ENCODE measurements at places on chromosomes 3 and 15.

DNA sequence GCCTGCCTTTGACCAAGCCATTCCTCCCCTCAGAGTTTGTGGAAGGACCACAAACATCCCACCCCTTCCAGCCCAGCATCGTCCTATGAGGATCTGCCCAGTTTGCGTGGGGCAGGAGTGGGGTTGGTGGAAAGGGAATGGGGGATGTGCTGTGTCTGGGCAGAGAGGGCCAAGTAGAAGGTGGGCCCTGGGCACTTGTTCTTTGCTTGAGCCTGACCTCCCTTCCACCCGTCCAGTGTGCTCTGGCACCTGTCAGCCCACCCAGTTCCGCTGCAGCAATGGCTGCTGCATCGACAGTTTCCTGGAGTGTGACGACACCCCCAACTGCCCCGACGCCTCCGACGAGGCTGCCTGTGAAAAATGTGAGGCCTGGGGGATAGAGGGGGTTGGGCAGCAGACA is 10.3 kb downstream of the SPINT1 start:
- DNase-seq, result no peak

DNA sequence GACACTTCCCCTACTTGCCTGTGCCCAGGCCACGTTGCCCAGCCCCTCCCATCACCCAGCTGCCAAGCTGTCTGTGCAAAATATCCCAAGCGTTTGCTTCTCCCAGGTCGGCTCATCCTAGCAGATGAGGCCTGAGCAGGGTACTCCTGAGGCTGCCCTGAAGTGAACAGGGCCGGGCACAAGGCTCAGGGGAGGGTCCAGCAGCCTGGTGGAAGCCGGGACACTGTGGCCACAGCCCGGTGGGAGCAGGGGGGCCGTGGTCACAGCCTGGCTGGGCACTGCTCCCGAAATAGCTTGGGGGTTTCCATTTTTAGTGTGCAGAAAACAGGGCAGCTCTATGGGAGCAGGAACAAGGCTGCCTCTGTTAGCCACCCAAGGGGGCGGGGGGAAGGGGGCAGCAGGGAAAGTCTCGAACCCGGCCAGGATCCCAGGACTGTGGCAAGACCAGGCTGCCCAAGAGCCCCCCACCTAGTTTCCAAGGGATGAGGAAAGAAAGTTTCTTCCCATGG is 3.4 kb downstream of the PLXNB1 start:
- DNase-seq, result no peak

DNA sequence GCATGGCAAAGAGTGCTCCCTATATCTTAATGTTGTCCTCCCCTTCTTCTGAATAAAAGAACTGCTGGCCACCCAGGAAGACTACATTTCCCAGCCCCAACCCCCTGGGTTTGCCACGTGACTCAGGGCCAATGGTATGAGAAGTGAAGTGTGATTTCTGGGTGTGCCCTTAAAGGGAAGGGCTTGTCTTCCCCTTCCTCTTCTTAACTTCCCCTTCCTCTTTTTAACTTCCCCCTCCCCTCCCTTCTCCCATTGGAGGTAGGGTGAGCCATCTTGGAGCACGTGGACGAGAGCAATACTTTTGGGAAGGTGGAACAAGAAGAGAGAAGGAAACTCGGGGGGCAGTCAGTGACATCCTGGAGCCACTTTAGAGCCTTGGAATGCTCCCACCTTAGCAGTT is 6.8 kb upstream of the KBTBD12 start:
- DNase-seq, result no peak

GRCh38 chr3:94875149-94875548 is 812.3 kb downstream of the NSUN3 start:
- no peak for DNase-seq

GRCh38 chr15:89835176-89835564 is 20.5 kb upstream of the ANPEP start:
- DNase-seq, result no peak

GRCh38 chr3:138009476-138010272 is at the start of gene CLDN18:
Gene CLDN18, plus strand, starts transcription at chr3:138010165. Its CDS starts 61 bp downstream, at chr3:138010226.
- DNase-seq, result no peak

DNA sequence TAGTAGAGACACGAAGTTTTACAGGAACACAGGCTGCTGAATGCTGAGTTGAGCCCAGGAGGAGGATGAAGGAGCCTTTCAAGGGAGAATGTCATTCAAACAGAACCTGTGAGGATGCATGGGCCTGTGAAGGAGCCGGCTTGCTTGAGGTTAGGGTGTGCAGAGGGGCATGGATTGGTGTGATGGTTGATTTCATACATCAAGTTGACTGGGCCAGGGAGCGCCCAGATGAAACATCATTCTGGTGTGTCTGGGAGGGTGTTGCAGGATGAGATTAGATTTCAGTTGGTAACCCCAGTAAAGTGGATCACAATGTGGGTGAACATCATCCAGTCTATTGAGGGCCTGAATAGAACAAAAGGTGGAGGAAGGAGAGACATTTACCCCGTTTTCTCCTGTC is 243.6 kb downstream of the EDEM1 start:
- no peak for DNase-seq

Data from AG04450 (cell line).